ENCODE measurements at places on chromosomes 2 and 18.

DNA sequence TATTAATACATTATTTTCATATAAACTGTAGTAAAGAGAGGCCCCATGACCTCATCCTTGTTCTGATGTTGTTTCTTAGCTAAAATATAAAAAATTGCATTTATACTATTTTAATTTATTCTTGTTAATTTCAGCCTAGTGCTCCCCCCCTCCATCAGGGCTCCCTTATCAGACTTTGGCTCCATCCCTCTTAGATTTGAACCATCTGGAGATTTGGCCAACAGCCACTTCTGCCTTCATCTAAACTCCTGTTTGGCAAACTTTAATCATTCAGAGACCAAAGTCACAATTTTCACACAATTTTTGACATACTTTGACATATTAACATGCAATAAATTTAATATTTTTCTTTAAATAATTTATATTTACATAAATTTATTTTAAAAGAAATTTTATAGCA is 569.3 kb downstream of the TDRD15 start:
- no peak for DNase-seq

DNA sequence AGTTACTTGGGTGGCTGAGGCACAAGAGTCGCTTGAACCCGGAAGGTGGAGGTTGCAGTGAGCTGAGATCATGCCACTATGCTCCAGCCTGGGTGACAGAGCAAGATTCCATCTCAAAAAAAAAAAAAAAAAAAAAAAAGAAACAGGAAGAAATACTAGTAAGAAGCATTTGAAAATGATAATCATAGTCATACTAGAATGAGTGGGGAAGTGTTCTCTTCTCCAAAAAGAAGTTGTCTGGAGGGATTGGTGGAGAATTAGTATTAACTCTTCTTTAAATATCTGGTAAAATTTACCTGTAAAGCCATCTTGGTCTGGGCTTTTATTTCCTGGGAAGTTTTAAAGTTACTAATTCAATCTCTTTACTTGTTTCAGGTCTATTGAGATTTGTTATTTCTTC is 131.8 kb downstream of the FAM210A start:
- DNase-seq: no peak

DNA sequence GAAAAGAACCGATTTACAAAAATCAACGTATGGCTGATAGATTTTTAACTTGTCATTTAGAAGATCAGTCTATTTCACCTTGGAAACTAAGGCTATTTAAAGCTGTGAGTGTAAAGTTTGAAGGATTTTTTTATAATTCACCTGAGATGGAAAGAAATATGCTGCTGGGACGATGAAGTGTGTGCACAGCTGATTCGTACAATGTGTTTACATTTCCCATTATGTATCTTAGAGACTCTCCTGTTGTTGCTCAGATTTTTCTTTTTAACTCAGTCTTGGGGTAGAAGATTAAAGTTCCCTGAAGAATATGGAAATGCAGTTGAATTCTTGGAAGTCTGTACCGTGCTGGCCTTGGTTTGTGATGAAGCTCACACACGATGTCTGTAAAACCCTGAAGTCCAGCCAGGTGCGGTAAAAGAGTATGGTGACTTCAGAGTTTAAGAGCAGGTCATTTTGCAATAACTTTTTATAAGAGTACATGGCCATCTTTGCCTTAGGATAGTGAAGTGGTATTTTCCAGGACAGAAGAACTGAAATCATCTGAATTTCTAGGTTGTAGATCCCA is 250.1 kb downstream of the PRKCE start:
- no peak for DNase-seq

DNA sequence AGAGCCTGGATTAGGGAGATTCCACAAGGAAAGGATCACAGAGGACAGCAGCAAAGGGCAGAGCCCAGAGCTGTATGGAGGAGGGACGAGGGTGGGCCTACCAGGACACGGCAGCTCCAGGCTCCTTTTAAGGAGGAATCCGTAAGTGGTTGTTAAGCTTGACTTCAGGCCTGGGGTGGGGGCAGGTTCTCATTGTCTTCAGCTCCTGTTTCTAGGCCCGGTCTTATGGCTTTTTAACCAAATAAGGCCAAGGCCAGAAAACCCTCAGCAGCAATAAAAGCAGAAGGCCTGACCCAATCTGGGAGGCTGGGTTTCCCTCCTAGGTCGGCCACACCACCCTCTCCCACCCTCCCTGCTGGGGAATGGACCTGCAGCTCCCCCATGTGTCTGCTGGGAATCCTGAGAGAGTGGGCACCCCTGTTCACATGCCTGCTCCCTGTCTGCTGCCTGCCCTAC is 111.2 kb downstream of the PLB1 start:
- DNase-seq: no peak

GRCh38 chr2:203469546-203469945 is 65.6 kb downstream of the RAPH1 start:
- DNase-seq: peak; percentile 24

GRCh38 chr2:207427986-207428385 is 101.8 kb upstream of the CREB1 start:
- DNase-seq: no peak

GRCh38 chr18:57312346-57313144 is 39.8 kb upstream of the ST8SIA3 start:
- DNase-seq: no peak

- DNase-seq: peak; percentile 95
Observed at GRCh38 chr2:167509586-167509985, 621.3 kb downstream of the XIRP2 start.

GRCh38 chr2:217996361-217996760 is 6.4 kb downstream of the TNS1 start:
- peak; percentile 35 for DNase-seq

DNA sequence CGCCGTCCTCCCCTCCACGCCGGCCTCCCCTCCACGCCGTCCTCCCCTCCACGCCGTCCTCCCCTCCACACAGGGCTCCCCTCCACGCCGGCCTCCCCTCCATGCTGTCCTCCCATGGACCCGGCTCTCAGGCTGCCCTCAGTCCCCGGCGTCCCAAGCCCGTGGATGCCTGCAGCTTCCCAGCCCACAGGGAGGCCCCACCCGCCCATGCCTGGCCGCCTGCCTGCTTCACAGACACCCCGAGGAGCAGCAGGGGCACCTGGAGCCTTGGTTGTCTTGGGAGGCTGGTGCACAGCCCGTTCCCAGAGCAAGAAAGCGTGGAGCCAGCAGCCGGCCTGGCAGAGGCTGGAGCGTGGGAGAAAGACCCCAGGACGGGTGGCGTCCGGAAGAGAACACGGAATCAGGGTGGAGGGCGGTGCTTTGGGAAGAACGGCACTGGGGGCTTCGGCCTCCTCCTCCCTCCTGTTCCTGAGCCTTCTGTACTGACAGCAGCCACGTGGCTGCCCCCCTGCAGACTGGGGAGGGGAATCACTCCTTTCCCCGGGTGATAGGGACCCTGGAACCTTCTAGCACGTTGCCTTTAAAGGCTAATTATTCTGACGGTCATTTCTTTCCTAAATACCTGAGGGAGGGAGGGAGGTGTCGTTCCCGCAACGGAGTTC is 26.2 kb upstream of the KCNG2 start:
- no peak for DNase-seq

GRCh38 chr2:237205561-237205971 is 119.9 kb downstream of the COPS8 start:
- no peak for DNase-seq

DNA sequence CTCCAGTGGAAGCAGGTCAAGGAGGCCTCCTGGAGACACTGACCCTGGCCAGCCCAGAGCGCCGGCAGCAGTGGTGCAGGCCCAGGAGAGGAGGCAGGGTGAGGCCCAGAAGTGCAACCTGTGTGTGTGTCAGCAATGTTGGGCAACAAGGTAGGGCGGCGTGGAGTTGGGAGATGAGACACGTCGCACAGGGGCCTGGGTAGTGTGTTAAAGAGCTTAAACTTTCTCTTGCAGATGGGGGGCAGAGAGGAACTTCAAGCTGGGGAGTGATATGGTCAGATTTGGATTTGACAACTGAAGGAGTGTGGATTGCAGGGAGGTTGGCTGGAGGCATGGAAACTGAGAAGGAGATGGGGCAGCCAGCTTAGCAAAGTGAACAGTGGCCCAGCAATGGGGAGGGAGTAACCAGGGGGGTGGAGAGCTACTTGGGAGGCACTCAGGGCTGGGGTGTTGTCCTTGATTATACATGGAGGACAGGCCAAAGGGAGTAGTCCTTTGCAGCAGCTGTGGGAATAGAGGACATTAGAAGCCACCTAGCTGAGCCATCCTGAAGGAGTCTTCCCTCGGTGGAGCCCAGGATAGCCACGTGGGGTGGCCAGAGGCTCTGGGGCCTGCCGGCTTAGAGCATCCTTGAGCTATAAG is 278.6 kb upstream of the HS6ST1 start:
- DNase-seq: no peak

GRCh38 chr2:19355014-19355405 is 3.4 kb downstream of the OSR1 start:
- DNase-seq: no peak

GRCh38 chr18:14097761-14098160 is 34.5 kb downstream of the ZNF519 start:
- no peak for DNase-seq

DNA sequence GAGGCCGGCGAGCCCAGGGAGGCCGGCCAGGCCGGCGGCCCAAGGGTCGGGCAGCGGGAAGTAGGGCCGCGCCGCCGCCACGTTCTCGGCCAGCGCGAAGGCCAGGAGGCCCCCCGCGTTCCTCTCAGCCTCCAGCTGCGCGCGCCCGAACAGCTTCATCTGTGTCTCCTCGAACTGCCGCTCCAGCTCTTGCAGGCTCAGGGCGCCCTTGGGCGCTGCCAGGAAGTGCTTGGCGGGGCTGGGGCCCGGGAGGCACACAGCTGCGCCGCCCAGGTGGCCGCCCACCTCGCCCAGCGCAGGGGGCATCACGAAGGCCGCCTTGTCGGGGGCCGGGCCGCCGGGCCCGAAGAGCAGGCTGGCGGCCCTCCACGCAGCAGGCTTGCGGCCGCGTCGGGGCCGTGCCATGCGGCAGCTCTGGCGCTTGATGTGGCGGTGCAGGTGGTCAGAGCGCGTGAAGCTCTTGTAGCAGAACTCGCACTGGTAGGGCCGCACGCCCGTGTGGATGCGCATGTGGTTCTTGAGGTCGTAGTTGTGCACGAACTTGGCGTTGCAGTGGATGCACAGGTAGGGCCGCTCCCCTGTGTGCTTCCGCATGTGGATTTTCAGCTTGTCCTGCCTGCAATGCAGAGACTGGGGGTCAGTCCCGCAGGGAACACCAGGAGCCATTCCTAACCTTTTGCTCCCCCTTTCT is 99.0 kb upstream of the SMAD2 start:
- DNase-seq: no peak

GRCh38 chr2:98833172-98833916 is 102.4 kb upstream of the MGAT4A start:
- DNase-seq: no peak

- DNase-seq: no peak
Observed at GRCh38 chr2:233418761-233419546, 64.7 kb downstream of the DGKD start.

DNA sequence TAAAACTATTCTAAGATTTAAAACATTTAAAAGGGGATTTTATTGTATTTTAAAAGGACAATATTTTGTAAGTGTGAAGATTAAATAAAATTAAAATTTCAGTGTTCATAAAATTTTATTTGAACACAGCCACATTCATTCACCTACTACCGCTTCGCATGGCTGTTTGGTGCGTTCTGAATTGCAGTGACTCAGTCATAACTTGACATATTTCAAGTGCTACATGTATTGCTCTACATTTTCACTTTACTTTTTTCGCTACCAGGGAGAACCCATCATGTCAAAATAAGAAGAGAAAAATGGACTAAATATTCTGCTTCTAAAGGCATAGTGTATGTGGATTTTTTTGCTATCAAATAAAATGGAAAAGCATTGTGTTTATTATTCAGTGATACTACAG is 8.7 kb downstream of the PTH2R start:
- DNase-seq: no peak

GRCh38 chr2:144490017-144490416 is 29.9 kb downstream of the ZEB2 start:
- no peak for DNase-seq

GRCh38 chr2:164562666-164563065 is 58.6 kb downstream of the GRB14 start:
- DNase-seq: no peak

DNA sequence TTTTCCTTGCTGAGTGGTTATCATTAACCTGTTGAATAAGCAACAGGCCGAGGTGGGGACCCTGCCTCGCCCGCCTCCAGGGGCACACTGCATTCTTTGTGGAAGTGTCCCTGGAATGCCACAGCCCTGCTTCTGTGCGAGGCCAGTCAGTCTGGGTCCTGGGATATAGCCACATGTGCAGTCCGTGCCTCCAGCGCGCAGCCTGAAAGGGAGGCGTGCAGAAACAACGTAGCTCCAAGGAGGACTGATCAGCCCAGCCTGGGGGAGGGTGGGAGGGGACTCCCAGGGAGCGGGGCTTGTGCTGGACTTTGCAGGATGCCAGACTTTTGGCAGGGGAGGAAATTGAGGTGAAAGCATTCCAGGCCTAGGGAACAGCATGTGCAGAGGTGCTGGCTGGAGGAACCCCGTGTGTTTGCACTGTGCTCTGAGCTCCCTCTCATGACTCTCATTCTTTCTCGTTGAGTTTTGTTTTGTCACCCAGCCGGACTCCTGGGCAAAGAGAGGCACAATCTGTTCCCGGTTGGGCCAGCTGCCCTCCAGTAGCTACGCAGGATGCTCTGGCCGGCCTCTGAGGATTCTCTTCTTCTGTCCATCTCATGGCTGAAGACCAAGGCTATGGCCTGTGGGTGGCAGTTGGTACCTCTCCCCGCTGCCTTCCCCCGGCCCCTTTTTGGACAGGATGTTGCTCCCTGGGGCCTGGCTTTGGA is 39.7 kb downstream of the HPCAL1 start:
- DNase-seq: no peak

- no peak for DNase-seq
Observed at GRCh38 chr2:204846471-204846870, 301.2 kb downstream of the PARD3B start.

GRCh38 chr2:184780944-184781343 is 182.6 kb downstream of the ZNF804A start:
- no peak for DNase-seq

GRCh38 chr18:23539911-23540525 is 36.7 kb downstream of the RMC1 start:
- no peak for DNase-seq

DNA sequence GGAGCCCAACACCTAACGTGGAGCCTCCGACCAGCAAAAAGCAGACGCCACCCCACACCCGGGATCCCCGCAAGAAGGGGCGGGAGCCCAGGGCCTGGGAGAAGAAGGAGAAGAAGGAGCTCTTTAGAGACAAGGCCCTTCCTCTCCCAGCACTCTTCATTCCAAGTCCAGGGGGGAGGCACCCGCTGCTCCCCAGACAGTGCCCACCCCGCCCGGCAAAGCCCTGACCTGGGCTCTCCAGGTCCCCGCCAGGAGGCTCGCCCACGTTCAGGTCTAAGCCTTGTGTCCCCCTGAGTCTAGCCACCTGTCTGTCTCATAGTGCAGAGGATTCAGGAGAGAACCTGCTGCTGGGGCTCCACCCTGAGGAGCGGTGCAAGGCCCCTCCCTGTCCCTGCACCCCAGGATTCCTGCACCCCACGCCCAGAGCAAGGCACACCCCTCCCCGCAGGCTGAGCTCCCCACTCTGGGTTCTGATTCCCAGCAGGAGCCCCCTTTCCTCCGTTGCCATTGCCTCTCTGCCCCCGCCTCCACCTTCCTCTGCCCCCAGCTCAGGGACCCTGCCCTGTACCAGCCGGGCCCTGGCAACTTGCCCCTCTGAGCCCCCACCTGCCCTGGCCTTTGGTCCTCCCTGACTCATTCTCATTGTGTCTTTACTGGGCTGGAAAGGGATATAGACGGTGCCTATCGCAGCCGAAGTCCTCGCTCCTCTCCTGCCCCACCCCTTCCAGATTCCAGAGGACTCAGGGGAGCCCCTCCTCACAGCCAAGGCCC is 33.5 kb upstream of the GPC1 start:
- DNase-seq: no peak

GRCh38 chr2:120543899-120544298 is 191.8 kb upstream of the GLI2 start:
- DNase-seq: no peak
